ENCODE measurements at places on chromosomes 13 and 19.

- DNase-seq, result no peak
Observed at GRCh38 chr13:35483761-35484160, 7.3 kb upstream of the MAB21L1 start.

GRCh38 chr19:50768277-50768676 lies 2.0 kb upstream of the GPR32 start:
- DNase-seq, result no peak

GRCh38 chr13:31587698-31588266 lies 151.5 kb upstream of the RXFP2 start:
- DNase-seq, result no peak

GRCh38 chr19:3465552-3465951 lies 14.8 kb downstream of the SMIM24 start:
- no peak for DNase-seq

GRCh38 chr13:79710376-79710775 lies 229.4 kb downstream of the NDFIP2 start:
- DNase-seq, result no peak

DNA sequence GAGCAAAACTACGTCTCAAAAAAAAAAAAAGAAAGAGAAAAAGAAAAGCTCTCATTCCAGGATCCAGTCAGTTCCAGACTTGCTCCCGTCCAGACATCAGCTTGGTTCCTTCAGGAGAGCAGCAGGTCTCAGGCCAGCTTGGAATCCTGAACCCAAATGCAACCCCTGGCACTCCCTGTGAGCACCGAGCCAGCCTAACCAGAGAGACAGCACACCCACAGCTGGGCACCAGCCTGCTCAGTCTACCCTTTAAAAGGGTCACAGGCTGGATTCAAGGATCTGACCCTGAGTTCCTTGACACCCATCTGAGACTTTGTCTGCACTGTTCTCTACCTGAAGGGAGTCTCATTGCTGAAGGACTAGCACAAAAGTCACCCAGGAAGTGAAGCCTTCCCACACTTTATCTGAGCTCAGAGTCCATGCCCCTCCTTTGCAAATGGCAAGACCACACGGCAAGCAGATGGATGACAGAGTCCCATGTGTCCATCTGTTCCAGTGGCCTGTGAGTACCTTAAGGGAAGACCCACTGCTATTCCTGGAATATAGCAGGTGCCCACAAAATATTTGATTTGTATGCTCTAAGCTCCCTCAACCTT lies 1.4 kb downstream of the PEPD start:
- DNase-seq, result no peak

DNA sequence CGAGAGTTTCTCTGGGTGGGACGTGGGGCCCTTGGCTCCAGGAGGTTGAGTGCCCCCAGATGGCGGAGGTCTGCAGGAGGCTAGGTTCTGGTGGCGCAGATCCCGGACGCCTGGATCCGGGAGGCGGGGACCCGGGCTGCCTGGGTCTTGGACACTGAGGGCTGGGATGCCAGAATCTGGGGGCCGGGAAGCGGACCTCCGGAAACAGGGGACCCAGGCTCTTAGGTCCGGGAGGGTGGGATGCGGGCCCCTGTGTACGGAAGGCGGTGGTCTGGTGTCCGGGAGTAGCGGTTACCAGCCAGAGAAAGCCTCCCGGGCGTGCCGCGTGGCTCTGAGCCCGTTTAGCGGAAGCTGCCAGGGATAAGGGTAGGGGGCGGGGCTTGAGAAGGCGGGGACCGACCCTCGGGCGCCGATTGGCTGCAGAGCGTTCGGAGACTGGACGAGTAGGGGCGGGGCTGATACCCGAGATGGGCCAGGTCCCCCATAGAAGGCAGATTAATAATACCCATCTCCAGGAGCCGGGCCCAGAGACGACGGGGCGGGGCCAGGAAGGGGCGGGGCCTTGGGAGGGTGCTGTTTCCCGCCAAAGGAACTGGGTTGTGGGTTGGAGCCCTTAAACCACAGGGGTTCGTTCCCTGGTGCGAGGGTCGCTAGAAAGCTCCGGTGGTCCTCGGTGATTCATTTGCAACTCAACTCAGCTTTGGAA lies at the start of gene SLC1A5:
TSS of gene SLC1A5 (minus strand) at position 333 of the 706 bp plus-strand sequence. CDS start 629 bp downstream, outside the sequence.
- peak; percentile 95 for DNase-seq

DNA sequence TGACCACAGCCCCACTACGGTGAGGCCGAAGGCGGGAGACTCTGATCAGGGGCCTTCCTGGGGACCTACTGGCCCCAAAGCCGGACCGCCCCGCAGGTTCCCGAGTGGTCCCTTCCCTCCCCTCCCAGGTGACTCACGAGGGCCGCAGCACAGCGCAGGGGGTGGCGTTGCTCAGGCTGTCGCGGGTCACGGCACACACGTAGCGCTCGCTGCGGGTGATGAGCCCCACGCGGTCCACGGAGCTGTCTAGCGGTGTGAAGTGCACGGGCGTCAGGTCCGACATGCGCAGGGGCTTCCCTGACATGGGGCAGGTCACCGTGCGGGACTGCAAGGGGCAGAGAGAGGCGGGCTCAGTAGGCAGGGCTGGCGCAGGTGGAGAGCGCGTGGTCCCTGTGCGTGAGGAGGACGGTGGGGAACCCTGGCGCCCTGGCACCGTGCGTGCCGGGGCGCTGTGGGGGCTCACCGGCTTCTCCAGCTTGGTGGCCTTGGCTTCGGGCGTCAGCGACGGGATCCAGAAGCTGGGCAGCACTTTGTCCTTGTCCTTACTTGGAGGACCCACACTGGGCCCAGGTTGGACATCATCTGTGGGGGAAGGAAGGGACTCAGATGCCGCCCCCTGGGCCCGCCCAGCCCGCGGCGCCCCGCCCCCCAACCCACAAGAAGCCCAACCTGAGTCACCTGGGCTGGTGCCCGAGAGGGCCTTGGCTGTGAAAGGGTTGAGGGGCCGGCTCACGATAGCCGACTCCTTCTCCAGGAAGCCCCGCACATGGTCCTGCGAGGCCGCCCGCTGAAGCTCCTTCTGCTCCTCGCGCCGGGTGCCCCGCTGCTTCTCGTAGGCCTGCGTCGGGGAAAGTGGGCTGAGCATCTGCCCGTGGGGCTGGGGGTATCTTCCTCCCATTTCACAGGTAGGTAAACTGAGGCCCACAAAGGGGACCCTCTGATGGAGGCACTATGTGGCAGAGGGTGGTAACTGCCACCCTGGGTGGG lies 23.7 kb downstream of the NOSIP start:
- no peak for DNase-seq

DNA sequence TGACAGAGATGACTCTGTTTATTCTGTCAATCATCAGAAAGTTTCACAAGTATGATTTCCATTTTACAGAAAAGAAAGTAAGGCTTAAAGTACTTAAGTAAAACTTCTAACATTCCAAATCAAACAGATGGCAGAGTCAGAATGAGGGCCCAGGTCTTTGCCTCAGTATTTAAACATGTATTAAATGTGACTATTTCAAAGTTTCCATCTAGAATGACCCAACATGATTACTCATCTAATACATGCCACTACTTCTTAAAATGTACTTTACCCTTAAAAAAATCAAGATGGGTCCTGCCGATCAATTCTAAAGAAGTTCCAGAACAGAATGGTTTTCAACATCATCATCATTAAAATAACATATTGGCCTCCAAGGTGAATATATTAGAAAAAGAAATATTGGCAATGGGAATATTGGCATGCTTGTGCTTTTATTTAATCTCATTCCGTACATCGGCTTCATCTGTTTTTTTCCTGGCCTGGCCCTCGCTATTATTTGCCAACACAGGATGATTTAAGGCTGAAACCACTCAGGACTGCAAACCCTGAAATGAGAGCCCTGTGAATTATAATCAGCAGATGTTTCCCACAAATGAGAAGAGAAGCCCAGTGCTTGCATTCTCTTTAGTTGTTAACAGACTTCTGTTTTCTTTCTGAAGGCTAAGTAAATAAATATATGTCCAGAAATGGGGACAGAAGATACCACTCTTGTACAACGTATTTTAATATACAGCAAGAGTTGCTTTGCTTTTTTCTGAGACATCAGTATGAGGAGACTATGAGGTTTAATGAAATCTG lies 340.0 kb downstream of the DNAJC15 start:
- no peak for DNase-seq

- no peak for DNase-seq
Observed at GRCh38 chr19:45114116-45114515, 21.1 kb downstream of the PPP1R37 start.

- DNase-seq, result no peak
Observed at GRCh38 chr19:34188408-34188807, 16.1 kb downstream of the LSM14A start.

DNA sequence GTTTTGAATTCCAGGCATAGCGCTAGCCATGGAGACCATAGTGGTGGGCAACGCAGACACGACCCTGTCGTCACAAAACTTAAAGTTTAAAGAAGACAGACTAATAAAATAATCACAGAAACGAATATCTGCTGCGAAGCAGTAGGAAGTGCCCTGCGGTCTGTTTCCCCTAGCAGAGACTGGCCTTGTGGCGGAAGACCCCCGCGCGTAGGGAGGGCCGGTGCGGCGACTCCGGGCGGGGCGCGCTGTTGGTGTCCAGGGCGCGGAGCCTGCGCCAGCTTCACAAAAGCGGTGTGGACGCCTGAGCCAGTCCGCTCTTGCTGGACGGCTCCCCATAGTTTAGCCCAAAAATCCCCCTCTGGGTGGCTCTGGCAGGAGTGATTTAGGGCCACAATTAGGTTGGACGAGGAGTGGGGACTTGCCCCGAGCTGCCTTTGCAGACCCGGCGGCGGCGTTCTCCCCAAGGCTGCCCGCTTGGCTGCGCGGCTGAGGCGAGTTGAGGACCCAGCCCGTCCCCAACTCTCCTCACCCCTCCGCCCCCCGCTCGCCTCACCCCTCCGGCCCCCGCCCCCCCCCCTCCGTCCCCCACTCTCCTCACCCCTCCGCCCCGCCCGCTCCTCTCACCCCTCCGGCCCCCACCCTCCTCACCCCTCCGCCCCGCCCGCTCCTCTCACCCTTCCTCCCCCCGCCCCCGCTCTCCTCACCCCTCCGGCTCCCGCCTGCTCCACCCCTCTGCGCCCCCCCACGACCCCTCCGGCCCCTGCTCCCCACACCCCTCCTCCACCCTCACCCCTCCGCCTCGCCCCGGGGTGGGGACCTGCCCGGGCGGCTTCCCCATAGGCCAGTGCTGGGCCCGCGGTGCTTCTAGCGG lies 14.2 kb upstream of the LATS2 start:
- DNase-seq, result no peak

DNA sequence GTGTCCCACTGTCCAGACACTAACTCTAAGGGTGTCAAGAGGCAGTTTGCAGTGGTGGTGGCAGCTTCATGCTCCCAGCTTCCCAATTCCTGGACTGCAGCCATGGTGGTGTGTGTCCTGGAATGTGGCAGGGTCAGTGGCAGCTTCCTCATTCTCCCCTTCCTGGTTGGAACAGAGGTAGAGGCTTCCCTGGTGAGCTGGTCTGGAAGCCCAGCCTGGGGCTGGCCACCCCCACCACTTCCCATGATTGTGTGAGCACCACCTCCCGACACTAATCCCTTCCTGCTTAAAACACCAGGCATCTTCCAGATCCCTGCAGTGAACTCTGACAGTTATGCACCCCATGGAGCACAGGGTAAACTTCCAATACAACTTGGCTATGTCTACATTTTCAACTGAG lies 134.9 kb downstream of the RAP2A start:
- DNase-seq, result no peak

Measured in neuronal stem cell (in vitro differentiated cells).